ENCODE measurements at places on chromosomes 7 and 10.

- no peak for DNase-seq
Observed at GRCh38 chr10:68261132-68261856, 29.4 kb upstream of the ATOH7 start.

- DNase-seq: no peak
Observed at GRCh38 chr7:42677751-42678699, 233.8 kb downstream of the C7orf25 start.

- DNase-seq: no peak
Observed at GRCh38 chr10:127406018-127406550, 143.0 kb upstream of the NPS start.

DNA sequence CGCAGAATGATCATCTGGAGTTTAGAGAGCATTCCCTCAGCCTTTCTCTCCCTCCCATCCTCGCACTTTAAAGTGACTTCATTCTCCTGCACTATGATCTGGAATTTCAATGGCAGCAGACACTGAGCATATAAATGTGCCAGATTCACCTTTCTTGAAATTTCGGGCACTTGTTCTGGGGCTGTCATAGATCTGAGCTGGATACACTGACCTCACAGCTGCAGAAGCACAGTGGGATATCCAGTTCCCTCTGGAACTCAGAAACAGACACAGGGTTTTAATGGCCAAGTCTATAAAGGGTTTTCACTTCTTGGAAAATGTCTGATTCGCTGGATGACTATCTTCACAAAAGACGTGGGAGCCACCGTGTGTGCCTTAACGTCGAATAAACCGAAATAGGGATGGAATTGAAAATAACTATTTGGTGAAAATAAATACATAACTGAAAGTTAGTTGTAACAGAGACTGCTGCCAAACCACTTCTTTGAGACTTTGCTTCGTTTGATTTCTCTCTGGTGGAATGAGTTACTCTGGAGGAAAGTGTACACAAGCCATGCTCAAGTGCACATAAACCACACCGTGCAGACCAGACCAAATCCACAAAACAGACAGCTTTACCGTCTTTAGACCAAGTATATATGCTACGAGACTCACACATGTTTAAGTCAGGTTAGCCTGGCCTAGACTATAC lies 126.1 kb downstream of the SVIL start:
- no peak for DNase-seq

DNA sequence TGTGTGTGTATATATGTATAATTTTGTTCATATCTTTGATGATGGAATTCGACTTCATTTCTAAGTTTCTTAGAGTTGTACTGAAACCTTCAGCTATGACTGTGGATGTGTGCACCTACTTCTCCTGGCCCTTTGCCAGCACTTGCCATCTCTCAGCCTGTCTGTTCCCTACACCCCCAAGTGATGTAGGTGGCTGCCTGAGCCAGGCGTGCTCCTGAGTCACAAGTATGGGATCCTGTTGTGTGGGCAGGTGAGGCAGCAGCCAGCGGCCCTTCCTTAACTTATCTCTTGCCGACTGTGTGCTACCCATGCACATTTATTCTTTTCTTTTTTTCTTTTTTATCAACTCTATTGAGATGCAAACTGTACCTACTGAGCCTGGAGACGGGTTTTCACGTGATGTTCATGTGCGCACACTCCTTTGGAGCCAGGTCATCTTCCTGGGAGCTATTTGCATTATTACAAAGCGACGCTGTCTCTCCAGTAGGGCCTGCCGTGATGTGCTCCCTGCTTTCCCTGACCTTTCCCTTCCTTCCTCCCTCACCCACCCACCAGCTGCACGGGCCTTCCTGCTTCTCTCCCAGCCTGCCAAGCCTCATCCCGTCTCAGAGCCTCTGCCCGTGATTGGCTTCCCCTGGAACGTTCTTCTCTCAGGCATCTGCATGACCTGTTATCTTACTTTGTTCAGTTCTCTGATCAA lies 31.3 kb upstream of the GALNT11 start:
- no peak for DNase-seq

- peak; percentile 20 for DNase-seq
Observed at GRCh38 chr10:77799352-77799751, 127.2 kb downstream of the DLG5 start.

- no peak for DNase-seq
Observed at GRCh38 chr7:8205031-8205387, 57.0 kb downstream of the ICA1 start.

DNA sequence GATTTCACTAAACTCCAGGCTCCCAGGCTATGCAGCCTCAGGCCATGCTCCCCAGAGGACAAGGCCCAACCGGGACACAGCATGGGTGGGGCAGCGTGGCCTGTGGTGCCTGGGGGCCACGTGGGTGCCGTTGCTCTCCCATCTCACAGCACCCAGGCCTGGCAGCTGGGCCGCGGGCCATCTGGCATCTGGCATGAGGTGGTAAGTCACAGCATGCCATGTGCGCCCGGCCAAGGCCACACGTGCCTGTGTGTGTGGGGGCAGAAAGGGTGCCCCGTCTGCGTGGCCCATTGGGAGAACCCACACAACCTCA lies 204.1 kb downstream of the EBF3 start:
- no peak for DNase-seq

DNA sequence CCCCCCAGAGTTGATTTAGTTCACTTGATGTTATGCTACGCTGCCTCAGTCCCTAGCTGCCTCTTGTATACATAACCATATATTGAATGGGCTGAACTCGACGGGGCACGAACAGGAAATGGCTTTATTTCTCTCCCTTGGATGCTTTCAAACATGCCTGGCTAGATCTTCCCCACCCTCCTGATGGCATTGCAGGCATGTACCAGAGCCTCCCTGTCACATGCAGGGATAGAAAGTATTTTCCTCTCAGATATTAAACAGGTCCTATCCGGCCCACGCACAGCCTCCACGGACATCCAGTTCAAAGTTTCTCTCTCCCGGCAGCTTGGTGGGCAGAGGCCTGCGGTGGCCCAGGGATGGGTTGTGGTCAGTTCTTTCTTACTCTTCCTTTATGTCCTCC lies 422.1 kb downstream of the RPS24 start:
- no peak for DNase-seq

DNA sequence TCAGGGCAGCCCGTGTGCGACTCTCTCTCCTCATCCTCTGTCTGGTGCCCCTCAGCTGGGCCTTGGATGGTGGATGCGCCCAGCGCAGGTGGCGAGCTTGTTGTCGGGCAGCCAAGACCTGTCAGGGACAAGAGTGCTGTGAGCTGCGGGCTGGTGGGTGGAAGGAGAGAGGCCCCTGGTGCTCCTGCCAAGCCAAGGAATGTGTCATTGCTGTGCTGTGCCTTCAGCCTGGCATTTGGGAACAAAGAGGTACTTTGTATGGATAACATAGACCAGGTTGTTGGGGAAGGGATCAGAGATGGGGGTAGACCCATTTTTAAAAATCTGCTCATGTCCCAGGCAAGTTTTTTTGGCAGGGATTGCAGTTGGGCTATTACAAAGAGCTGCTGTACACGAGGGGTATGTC lies 120.9 kb downstream of the PKD1L1 start:
- DNase-seq: no peak

- no peak for DNase-seq
Observed at GRCh38 chr10:11325817-11326216, 285.6 kb downstream of the USP6NL start.

GRCh38 chr7:50782375-50783208 lies at the start of gene GRB10:
Gene GRB10 (minus strand): TSS chr7:50782896. CDS start chr7:50732322, 50,574 bp downstream.
- peak; percentile 26 for DNase-seq

GRCh38 chr10:132522521-132523411 lies 14.8 kb upstream of the INPP5A start:
- no peak for DNase-seq

GRCh38 chr7:79868010-79868409 lies 266.6 kb upstream of the GNAI1 start:
- DNase-seq: no peak

DNA sequence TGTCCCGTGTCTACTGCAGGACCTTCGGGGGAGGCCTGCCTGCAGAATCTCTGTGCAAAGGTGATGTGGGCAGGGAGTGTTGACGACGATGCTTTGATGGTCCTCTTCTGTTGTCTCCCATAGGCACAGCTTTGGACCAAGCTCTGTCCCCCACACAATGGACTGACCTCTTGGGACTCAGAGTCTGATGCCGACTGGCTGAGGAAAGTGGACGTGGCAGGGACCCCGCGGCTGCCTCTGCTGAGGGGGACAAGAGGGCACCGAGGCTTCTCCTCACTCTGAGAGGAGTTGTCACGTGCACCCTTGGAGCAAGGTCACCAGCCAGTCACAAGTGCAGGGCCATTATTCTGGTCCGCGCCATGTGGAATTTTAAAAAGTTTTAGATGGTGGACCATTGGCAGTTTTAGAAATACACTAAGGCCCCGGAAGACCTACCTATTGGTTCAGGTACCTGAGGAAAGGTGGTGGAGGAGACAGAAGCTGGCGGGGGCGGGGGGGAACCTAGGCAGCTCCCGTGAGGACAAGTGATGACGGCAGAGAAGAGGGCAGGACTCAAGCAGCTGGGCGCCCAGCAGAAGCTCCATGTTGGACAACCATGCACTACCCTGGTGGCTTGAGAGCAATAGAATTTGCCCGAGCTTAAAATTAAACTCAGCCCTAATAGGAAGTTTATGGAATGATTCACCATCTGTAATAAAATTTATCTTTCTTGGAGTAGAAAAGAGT lies 331.4 kb downstream of the PTPRN2 start:
- DNase-seq: no peak

GRCh38 chr7:84647797-84648757 lies 453.5 kb upstream of the SEMA3A start:
- DNase-seq: no peak

GRCh38 chr10:111565542-111565941 lies 488.7 kb downstream of the ADRA2A start:
- no peak for DNase-seq

- no peak for DNase-seq
Observed at GRCh38 chr10:116263870-116264655, 8.9 kb downstream of the GFRA1 start.

DNA sequence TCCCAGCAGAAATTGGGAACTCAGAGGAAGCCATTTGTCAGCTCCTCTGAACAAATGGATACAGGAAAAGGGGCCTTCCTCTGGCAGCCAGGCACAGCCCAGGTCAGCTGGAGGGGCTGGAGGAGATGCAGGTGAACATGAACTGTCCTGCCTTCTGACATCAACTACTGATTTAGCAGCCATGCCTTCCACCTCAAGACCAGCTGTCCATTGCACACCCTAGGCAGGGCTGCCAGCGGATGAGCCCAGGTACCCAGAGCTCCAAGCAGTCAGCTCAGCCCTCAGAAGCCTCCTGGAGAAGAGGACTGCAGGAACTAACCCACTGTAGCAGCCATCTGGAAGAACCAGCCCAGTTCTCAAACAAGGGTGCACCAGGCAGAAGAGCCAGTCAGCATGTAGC lies 44.1 kb upstream of the GDF10 start:
- no peak for DNase-seq

DNA sequence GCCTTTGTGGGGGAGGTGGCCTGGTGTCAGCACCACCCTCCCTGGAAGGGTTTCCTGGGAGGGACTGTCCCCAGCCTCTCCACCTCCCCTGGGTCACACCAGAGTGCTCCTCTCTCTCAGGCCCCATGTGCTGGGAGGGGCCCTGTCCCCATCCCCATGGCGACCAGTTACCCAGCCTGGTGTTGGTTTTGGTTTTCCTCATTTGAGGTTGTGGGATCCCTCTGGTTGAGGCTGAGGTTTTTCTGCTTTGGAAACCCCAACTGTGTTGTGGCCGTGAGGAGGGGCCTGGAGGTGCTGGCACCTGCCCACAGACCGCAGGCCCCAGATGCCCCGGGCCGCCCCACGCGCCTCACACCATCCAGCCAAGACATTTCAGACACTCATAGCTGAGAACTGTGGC lies 106.3 kb downstream of the GRK5 start:
- peak; percentile 52 for DNase-seq

GRCh38 chr10:29702273-29703164 lies 67.7 kb upstream of the SVIL start:
- no peak for DNase-seq

DNA sequence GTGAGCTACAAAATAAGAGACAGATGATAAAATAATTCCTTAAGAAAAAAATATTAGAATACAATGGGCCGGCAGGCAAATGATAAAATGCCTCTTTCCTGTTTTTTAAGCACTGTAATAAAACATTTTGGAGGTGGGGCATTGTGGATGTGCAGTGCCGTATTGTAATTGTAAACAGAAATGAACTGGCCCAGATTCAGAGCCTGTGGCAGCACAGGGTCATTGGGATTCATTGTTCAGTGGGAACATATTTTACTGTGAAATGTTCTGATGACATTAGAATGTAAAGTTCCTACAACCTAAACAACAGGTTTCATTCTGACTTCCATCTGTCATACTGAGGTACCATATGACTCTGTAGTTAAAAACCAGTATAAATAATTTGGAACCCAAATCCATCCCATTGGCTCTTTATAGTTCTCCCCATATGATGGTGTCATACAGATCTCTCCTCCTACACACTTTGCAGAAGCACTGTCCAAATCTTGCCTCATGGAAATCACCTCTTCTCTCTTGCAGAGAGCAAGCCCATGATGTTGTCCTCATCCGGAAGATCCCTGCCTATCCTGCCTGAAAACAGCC lies 264.6 kb downstream of the WDR37 start:
- no peak for DNase-seq

- DNase-seq: peak; percentile 66
Observed at GRCh38 chr7:101814991-101815825, 2.2 kb upstream of the CUX1 start.

- DNase-seq: peak; percentile 56
Observed at GRCh38 chr10:1938317-1938716, 201.0 kb upstream of the ADARB2 start.

DNA sequence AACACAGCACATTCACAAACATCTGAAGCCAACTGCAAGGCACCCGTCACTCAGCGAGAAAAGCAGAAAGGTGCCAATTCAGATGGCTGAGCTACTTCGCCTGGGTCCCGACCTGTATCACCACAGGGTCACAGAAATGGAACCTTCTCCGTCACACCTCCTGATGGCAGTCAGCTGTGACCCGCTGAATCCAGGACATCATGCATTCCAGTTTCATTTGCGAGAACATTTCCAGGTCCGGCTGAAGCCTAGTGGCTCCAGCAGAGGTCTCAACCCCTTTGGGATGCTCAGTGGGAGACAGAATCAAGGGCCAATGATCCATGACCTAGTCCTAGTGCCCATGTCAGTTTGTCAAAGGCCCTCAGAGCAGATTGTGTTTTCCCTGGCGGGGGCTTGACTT lies 193.6 kb upstream of the KLF14 start:
- no peak for DNase-seq

DNA sequence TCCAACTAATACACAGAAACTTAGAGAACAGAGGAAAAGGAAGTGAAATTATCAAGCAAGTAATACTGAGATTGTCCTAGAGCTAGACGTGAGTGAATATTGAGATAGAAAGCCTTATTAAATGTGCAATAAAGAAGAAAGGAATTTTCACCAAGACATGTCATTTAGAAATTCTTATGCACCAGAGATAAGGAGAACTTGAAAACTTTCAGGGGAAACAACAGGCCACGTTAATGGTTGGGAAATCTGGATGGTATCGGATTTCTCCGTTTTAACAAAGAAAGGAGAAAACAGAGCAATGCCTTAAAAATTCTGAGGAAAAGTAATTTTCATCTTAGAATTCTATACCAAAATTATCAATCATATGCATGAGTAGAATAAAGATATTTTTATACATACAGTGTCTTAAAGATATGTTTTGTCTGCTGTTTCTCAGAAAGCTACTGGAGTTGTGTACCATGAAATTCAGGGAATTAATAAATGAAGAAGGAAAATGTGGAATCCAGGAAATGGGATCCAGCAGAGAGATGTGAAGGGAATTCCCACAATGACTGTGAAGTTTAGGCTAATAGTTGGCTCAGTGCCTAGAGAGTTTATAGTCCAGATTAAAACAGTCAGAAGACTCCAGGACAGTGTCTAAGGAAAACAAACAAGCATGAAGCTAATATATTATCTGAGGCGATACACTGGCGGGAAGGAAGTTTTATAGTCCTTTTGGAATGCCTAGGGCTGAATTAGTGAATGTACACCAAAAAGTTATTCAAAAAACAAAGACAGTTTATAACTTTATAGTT lies 159.5 kb downstream of the PPP1R9A start:
- DNase-seq: no peak
